Lung (tissue), 17 donors: ENCODE measurements at places on chromosomes 2 and 18. TPM values are rescaled to one million over a fixed set of nuclear protein-coding genes. Genes with fewer than 3 reads are reported as not detected.

- peaks cover 4% of the 10 kb centered on the region for H3K4me1 ChIP-seq
- DNase-seq, result no peak
- no peaks in the 10 kb centered on the region for H3K36me3 ChIP-seq
- H3K27me3 ChIP-seq, result no peaks in the 10 kb centered on the region
- H3K27ac ChIP-seq, result no peak overlapping the region
These were observed 9.3 kb upstream of the NPAS2 start for GRCh38 chr2:100810603-100811145.

The DSG4 gene
- not detected for total RNA-seq

The MC4R gene
- not detected for total RNA-seq

DNA sequence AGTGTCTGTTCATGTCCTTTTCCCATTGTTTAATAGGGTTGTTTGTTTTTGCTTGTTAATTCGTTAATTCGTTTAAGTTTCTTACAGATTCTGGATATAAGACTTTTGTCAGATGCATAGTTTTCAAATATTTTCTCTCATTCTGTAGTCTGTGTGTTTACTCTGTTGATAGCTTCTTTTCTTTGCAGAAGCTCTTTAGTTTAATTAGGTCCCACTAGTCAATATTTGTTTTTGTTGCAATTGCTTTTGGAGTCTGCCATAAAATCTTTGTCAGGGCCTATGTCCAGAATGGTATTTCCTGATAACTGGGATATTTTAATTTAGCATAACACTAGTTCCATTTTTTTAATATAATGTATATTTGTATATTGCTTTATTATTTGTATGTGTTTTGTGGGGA lies 1380.1 kb downstream of the SUCLG1 start:
- H3K27ac ChIP-seq, result no peak overlapping the region
- DNase-seq, result no peak
- no peaks in the 10 kb centered on the region for H3K4me1 ChIP-seq
- H3K36me3 ChIP-seq, result no peaks in the 10 kb centered on the region
- H3K27me3 ChIP-seq, result no peaks in the 10 kb centered on the region
- H3K4me3 ChIP-seq, result no peak overlapping the region

GRCh38 chr2:184543832-184544231 lies 54.5 kb upstream of the ZNF804A start:
- H3K4me3 ChIP-seq, result no peak overlapping the region
- H3K4me1 ChIP-seq, result no peaks in the 10 kb centered on the region
- H3K27me3 ChIP-seq, result no peaks in the 10 kb centered on the region
- no peaks in the 10 kb centered on the region for H3K36me3 ChIP-seq

GRCh38 chr2:239305222-239305575 lies 95.6 kb downstream of the HDAC4 start:
- no peak overlapping the region for H3K4me3 ChIP-seq
- peaks cover 14% of the 10 kb centered on the region for H3K4me1 ChIP-seq
- H3K27me3 ChIP-seq, result no peaks in the 10 kb centered on the region
- no peaks in the 10 kb centered on the region for H3K36me3 ChIP-seq
- no peak overlapping the region for H3K27ac ChIP-seq

The IL37 gene
- not detected for total RNA-seq

DNA sequence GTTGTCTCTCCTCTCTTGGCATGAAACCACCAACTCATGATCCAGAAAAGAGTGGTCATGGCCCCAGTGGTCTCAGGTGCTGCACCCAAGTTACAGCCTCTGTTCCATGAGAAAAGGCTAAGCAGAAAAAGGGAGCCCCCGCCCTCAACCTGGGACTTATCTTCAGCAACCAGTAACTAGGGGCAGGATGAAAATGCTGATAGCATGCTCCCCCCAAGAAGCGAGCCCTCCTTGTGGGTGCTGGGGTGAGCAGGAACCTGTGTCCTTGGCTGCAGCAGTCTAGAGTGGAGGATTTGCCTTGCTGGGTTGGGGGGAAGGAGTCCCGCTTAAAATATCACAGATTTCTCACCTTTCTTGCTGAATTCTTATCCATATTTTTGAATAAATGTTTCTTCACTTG lies 490.0 kb downstream of the SUCLG1 start:
- H3K36me3 ChIP-seq, result no peaks in the 10 kb centered on the region
- no peak overlapping the region for H3K27ac ChIP-seq
- H3K4me1 ChIP-seq, result no peaks in the 10 kb centered on the region
- H3K27me3 ChIP-seq, result no peaks in the 10 kb centered on the region
- DNase-seq, result no peak

- no peaks in the 10 kb centered on the region for H3K27me3 ChIP-seq
- H3K27ac ChIP-seq, result no peak overlapping the region
- DNase-seq, result peak; percentile 77
- H3K4me1 ChIP-seq, result no peaks in the 10 kb centered on the region
- H3K4me3 ChIP-seq, result no peak overlapping the region
These were observed 235.9 kb downstream of the ZNF516 start for GRCh38 chr18:76259096-76259495.

The TRIM54 gene
- total RNA-seq, result 0.09 TPM

DNA sequence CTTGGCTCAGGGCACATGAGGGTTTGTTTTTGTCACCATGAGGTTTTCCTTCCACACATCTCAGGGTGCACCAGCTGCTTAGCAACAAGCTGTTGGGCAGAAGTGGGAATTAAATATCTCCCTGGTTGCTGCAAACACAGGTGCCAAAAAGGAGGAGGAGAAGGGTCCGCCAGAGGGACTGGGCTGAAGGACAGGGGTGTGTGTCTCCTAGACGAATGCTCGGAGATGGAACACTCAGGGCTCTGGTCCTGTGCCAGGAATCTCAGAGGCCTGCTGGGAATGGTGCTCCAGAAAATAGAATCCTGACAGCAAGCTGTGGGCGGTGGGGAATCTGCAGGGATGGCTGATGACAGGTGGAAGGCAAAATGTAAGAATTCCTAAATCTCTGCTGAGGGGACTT lies 94.5 kb downstream of the VSNL1 start:
- H3K4me1 ChIP-seq, result no peaks in the 10 kb centered on the region
- H3K27me3 ChIP-seq, result no peaks in the 10 kb centered on the region
- no peak overlapping the region for H3K27ac ChIP-seq
- H3K4me3 ChIP-seq, result no peak overlapping the region
- H3K36me3 ChIP-seq, result no peaks in the 10 kb centered on the region

- no peak for DNase-seq
- no peak overlapping the region for H3K27ac ChIP-seq
- no peaks in the 10 kb centered on the region for H3K27me3 ChIP-seq
- H3K4me3 ChIP-seq, result no peak overlapping the region
- no peaks in the 10 kb centered on the region for H3K36me3 ChIP-seq
- no peaks in the 10 kb centered on the region for H3K4me1 ChIP-seq
These were observed 147.8 kb downstream of the PMAIP1 start for GRCh38 chr18:60047556-60047955.

The MARCHF4 gene
- 0.06 TPM for total RNA-seq

- no peaks in the 10 kb centered on the region for H3K27me3 ChIP-seq
- peak overlapping the region; percentile 1 for H3K27ac ChIP-seq
- no peaks in the 10 kb centered on the region for H3K4me1 ChIP-seq
- peaks cover 2% of the 10 kb centered on the region for H3K36me3 ChIP-seq
- no peak overlapping the region for H3K4me3 ChIP-seq
These were observed 23.1 kb downstream of the PRPF40A start for GRCh38 chr2:152694161-152694661.

DNA sequence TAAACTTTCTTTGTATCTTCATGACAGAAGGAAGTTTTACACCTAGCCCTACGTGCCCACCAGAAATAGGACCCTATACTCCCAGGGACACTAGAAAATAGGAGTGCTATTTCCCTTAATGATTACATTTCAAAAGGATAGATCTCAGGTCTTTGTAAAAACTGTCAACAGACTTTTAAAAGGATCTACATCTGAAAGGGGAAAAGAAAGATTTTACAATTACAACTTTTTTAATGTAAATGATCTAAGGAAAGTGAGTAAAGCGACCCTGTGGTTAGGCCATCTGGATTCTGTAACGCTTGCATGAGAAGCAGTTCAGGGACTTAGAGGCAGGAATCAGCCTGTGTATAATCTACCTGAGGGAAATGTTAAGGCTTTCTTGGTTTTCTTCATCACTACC lies 431.8 kb upstream of the MC4R start:
- H3K27me3 ChIP-seq, result no peaks in the 10 kb centered on the region
- DNase-seq, result no peak
- H3K36me3 ChIP-seq, result no peaks in the 10 kb centered on the region
- no peak overlapping the region for H3K4me3 ChIP-seq
- no peak overlapping the region for H3K27ac ChIP-seq

GRCh38 chr18:79897940-79898625 lies 53.4 kb downstream of the SLC66A2 start:
- H3K4me3 ChIP-seq, result no peak overlapping the region
- H3K27me3 ChIP-seq, result no peaks in the 10 kb centered on the region
- H3K36me3 ChIP-seq, result no peaks in the 10 kb centered on the region
- no peak overlapping the region for H3K27ac ChIP-seq
- no peaks in the 10 kb centered on the region for H3K4me1 ChIP-seq

- no peak for DNase-seq
- no peaks in the 10 kb centered on the region for H3K4me1 ChIP-seq
- no peaks in the 10 kb centered on the region for H3K27me3 ChIP-seq
- H3K27ac ChIP-seq, result no peak overlapping the region
These were observed 145.0 kb downstream of the NAPG start for GRCh38 chr18:10670856-10671255.

DNA sequence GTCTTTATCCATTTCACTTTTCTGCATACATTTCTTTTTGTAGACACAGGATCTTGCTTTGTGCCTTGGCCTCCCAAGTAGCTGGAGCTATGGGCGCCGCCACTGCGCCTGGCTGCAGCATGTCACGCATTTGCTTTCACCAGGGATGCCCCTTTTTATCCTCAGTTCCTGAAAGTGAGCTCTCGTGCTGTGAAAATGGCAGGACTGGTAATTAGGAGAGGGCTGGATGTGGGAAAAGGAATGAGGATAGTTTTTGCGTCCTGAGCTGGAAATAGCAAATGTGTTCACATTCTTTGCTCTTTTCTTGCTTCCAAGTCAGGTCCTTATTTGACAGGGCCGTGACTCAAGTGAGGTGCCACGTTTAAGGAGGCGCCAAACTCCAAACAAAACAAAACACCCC lies 104.6 kb downstream of the LDLRAD4 start:
- no peak overlapping the region for H3K27ac ChIP-seq
- no peak overlapping the region for H3K4me3 ChIP-seq
- H3K4me1 ChIP-seq, result peaks cover 4% of the 10 kb centered on the region
- no peaks in the 10 kb centered on the region for H3K36me3 ChIP-seq
- H3K27me3 ChIP-seq, result no peaks in the 10 kb centered on the region
- no peak for DNase-seq

The FEV gene
- total RNA-seq, result not detected

The CNDP1 gene
- not detected for total RNA-seq

GRCh38 chr2:41750829-41751228 lies 297.0 kb upstream of the PKDCC start:
- H3K27ac ChIP-seq, result no peak overlapping the region
- DNase-seq, result no peak
- H3K27me3 ChIP-seq, result no peaks in the 10 kb centered on the region
- H3K36me3 ChIP-seq, result no peaks in the 10 kb centered on the region
- H3K4me3 ChIP-seq, result no peak overlapping the region

- peaks cover 15% of the 10 kb centered on the region for H3K4me1 ChIP-seq
- H3K4me3 ChIP-seq, result no peak overlapping the region
- no peak overlapping the region for H3K27ac ChIP-seq
These were observed 58.8 kb downstream of the PARD3B start for GRCh38 chr2:204604061-204604460.

The NGEF gene
- 2.4 TPM for total RNA-seq

The OSBPL1A gene
- total RNA-seq, result 38.8 TPM

DNA sequence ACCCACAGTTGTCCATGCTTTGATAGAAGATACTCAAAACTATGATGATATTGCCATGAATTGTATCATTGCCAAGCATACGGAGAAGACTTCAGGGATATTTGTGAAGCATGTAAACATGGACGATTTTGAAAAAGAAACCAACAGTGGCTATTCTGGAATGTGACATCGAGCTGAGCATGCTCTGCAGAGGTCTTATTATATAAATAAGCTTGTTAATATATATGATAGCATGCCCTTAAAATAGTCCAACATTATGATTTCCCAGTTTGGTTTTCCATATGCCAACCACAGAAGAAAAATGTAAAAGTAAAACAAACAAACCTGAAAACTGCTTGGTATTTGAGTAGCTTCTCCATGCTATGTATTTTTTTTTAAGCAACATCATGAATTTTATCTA lies 159.1 kb downstream of the LNPK start:
- H3K27ac ChIP-seq, result no peak overlapping the region
- no peaks in the 10 kb centered on the region for H3K27me3 ChIP-seq
- DNase-seq, result no peak
- H3K4me3 ChIP-seq, result no peak overlapping the region
- no peaks in the 10 kb centered on the region for H3K4me1 ChIP-seq

- H3K27ac ChIP-seq, result no peak overlapping the region
- H3K4me3 ChIP-seq, result no peak overlapping the region
- no peak for DNase-seq
- no peaks in the 10 kb centered on the region for H3K36me3 ChIP-seq
These were observed 255.1 kb upstream of the THSD7B start for GRCh38 chr2:136510244-136510643.

- no peak overlapping the region for H3K27ac ChIP-seq
- no peaks in the 10 kb centered on the region for H3K27me3 ChIP-seq
- DNase-seq, result no peak
- no peak overlapping the region for H3K4me3 ChIP-seq
- H3K4me1 ChIP-seq, result no peaks in the 10 kb centered on the region
These were observed 327.0 kb upstream of the THUMPD2 start for GRCh38 chr2:40106061-40106460.

- H3K27me3 ChIP-seq, result peaks cover 5% of the 10 kb centered on the region
- H3K4me3 ChIP-seq, result no peak overlapping the region
- no peak for DNase-seq
- H3K36me3 ChIP-seq, result no peaks in the 10 kb centered on the region
- peaks cover 12% of the 10 kb centered on the region for H3K4me1 ChIP-seq
These were observed 190.4 kb downstream of the SNTG2 start for GRCh38 chr2:1141079-1141478.

- peak overlapping the region; percentile 84 for H3K27ac ChIP-seq
- H3K4me1 ChIP-seq, result peaks cover 5% of the 10 kb centered on the region
- no peaks in the 10 kb centered on the region for H3K36me3 ChIP-seq
- H3K27me3 ChIP-seq, result no peaks in the 10 kb centered on the region
- DNase-seq, result peak; percentile 90
These were observed 245.2 kb upstream of the SPHKAP start for GRCh38 chr2:228426502-228427216.

DNA sequence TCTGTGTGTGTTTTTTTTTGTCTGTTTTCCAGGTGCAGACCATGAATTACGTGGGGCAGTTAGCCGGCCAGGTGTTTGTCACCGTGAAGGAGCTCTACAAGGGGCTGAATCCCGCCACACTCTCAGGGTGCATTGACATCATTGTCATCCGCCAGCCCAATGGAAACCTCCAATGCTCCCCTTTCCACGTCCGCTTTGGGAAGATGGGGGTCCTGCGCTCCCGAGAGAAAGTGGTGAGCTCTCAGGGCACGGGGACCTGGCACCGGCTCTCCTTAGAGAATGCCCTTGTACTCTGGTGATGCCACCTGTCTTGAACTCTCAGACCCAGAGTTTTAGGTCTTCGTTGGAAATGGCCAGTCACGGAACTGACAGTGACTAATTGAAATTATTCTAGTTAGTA lies 19.1 kb downstream of the LPIN1 start:
- H3K4me1 ChIP-seq, result no peaks in the 10 kb centered on the region
- H3K36me3 ChIP-seq, result peaks cover 15% of the 10 kb centered on the region
- no peak overlapping the region for H3K4me3 ChIP-seq
- no peak for DNase-seq
- H3K27me3 ChIP-seq, result no peaks in the 10 kb centered on the region

The CHPF gene
- total RNA-seq, result 89.6 TPM
